AML-193 (cell line): ENCODE measurements at places on chromosomes 3 and 15.

DNA sequence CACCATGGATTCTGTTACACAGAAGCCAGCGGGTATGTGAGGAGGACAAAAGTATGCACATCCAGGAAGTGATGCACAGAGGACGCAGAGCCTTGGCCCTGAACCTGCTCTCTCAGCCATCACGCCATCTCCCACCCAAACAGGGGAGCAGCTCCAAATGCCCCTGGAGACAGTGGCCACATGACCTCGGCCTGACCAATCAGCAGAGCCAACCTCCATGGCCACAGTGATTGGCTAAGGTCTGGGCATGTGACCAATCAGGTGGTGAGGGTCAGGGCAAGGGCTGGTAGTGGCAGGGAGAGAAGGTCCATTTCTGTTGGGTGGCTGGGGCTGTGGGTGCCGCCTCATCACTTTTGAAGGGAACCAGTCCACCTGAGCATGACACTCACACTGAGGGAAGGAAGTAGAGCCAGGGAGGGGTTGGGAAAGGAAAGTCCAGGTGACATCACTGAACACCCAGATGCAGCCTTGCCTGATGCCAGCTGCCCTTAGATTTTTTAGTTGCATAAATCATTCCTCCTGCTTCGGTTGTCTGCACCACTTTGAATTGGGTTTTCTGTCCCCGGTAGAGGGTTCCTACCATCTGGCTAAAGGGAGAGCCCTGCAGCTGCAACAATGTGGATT is 70.3 kb upstream of the IQSEC1 start:
- DNase-seq, result no peak

- DNase-seq, result no peak
Observed at GRCh38 chr15:71251584-71252043, 136.3 kb downstream of the THSD4 start.

DNA sequence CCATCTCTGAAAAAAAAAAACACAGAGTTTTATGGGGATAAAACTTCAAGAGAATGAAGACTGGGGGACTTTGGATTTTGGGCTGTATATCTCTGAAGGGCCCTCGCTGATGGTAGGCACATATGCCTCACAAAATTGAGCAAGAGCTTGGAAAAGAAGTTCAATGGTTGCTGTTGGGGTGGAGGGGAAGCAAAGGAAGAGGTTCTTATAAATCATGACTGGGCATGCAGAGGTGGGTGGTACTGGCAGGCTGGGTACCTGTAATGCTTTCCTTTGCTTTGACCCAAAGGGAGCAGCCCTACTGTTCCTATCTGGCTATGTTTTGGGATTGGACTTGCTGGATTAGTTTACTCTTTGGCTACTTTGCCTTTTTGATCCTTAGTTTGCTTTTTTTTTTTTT is 6.0 kb upstream of the RTP1 start:
- DNase-seq, result no peak

DNA sequence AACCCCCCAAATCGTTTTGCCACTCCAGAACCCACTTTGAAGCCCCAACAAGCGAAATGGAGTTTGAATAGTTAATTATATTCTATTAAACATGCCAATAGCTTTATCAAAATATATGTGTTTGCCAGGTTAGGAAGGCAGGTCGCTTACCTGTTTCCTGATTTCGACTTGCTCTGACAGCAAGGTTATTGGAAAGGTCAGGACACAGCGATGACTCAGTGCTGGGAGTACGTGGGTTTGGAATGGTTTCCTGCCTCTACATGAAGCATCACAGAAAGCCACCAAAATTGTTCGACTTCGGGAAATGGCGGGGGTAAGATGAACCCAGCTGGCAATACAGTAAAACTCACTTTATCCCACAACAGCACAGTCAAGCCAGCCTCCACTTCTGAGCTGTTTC is 135.6 kb upstream of the ABI3BP start:
- DNase-seq, result no peak

DNA sequence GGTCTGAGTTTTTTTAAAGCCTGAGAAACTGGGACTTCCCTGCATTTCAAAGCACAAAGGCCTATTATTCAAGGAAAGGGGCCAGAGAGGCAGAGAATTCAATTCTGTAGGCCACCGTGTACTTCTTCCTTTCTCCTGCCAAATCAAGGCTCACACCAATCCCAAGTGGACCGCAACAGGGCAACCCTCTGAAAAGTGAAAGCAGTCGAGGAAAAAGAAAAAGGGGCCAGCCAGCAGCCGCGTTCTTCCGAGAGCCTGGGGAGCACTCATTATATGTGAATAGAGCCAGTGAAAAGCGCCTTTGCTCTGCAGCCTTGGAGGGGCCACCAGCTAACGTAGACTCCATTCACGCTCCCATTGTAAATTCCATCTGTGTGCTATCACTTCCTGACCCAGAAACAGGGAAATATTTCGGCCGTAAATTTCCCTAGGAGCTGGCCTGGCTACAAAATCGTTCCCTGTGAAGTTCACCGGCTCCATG is 45.9 kb upstream of the THUMPD3 start:
- no peak for DNase-seq

DNA sequence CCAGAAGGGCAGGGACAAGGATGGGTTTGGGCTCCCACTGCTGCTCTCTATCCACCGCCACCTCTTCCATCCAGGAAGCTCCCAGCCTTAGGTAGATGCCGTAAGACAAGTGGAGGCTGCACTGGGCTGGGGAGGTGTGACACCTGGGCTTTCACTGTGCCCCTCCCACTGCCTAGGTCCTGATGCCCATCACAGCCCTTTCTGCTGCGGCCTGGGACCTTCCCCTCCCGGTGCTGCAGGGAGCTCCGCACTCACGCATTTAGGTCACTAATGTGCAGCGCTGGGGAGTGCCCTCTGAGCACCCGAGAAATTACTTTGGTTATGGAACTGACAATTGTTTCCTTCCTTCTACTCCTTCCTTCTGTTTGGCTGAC is 850 bp downstream of the LTF start:
- no peak for DNase-seq

DNA sequence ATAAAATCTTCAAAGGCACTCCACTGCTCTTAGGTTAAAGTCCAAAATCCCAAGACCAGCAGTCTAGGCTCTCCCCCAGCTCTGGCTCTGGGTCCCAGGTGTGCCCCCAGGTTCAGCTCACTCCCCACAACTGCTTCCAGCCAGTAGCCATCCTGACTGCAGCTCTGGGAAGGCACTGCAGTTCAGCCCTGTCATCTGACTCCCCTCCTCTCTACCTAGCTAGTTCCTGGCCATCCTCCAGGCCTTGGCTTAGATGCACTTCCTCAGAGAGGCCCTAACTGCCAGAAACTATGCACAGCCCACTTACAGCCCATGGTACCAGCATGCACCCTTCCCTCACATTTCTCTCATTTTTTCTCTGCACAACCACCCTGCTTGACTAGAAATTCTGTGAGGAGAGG is 25.5 kb downstream of the TBC1D2B start:
- peak; percentile 22 for DNase-seq

DNA sequence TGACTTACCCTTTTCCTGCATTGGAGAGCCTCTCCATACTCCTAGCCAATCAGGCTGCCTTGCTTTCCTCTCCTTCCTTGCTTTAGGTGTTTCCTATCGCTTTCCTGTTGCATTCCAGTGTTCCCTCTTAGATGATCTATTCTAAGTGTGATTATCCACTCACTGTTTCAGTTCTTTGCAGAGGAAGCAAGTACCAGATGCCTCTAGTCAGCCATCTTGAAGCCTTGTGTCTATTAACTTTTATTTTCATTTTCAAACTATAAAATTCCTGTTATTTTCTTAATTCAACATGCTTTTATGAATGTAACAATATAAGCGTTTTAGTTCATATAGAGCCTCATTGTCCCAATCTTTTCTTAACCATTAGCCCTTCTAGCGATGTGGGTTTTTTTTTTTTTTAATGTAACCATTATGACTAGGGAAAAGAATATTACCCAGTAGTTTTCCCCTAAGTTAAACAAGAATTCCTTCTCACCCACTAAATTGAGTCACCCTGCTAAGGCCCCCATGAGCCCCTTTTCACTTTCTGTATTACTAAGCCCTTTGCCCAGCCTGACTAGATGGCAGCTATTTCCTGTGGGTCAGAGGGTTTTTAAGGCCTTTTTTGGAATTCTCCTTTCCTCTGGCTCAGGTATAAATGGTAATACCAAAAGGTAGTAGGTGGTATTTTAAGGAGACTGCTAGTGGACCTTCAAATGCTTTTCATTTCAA is 229.4 kb upstream of the CTNNB1 start:
- DNase-seq, result no peak

DNA sequence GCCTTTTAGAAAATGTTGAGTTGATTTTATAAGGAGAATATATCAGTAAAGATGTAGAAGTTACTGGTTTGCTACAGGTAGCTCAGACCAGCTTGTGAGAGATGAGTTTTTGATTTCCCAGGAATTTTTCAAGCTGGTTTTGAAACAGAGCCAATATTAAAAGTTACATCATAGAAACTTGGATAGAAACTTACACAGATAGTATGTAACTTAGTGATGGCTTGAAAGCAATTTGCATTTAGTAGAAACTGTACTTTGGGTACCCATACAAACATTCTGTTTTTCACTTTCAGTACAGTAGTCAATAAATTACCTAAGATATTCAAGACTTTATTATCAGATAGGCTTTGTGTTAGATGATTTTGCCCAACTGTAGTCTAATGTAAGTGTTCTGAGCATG is 93.4 kb downstream of the RBMS3 start:
- no peak for DNase-seq

DNA sequence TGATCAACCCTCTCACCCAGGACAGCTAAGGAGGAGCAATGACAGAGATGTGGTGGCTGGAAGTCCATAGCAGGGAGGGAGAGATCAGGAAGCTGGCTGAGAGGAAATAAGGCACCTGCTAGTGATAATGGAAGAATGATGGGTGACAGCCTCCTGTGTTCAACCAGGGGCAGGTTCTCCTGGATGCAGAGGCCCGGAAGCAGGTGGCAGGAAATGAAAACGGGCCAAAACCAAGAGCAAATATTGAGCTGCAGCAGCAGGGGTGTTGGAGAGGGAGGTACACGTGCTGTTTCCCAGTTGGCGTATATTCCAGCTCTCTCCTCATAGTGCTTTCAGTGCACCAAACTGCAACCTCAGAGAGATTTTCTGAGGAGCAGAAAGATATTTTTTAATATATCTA is 213.4 kb upstream of the TBL1XR1 start:
- no peak for DNase-seq

DNA sequence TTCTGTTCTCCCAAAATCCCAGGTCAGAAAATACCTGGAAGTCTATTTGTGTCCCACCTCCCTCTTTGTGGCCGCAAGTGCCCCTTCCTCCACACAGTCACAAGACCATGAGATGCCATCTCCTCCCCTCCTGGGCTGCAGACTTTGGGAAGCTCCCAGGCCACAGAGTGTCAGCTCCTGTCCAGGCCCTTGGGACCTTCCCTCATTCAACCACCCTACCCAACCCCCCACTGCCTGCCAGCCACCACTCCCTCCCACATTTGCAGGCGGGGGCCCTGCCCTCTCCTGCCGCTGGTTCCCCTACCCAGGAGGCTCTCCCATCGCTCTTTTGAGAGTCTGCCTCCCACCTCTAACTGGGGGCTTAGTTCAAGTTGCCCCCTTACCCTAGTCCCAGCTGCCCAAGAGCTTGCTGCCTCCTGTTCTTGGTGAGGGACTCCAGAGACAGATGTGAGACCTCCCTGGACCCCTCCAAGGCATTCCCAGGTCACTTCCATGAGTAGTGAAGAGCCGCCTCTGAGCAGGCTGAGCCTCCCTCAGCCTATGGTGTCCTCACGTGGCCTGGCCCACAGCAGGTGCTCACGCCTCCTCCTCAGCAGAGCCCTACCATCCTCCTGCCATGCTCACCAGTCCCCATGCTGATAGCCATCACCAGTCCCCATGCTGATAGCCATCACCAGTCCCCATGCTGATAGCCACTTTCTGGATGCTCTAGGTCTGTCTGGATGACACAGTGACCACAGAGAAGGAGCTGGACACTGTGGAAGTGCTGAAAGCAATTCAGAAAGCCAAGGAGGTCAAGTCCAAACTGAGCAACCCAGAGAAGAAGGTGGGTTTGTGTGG is 15.9 kb upstream of the STAB1 start:
- no peak for DNase-seq

DNA sequence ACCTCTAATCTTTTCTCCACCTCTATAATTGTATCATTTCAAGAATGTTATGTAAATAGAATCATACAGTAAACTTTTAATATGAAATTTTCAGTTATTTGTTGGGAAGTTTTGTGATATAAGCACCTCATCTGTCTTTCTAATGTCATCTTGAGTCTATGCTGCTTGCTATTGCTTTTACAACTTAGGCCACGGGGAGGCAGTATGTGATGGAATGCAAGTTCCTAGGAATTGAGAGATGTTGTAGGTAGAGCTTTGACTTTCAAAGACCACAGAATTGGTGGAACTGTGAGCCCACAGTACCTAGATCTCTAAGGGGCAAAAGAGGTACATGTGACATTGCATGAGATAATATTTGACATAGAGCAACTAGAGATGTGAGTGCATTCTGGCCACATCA is 328.3 kb downstream of the MFSD1 start:
- no peak for DNase-seq
